ENCODE measurements at places on chromosomes 7 and 10.

DNA sequence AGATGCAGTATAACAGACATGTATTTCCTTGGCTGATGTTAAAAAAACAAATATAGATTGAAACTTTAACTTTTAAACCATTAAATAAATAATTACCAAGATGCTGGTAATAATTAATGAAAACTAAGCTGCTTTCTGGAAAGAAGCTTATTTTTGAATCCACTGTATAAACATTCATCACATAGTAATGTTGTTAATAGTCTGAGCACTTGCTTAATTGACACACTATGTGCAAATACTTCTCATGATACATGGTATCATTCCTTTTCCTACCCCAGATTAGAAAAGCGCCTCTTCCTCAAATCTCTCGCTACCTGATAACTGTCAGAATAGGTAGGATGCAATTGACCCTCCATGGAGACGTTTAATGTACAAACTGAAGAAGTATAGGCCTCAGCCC is 15.0 kb upstream of the COL28A1 start:
- DNase-seq: no peak

- no peak for DNase-seq
Measured at GRCh38 chr7:97732565-97733275, 834 bp downstream of the TAC1 start.

- no peak for DNase-seq
Measured at GRCh38 chr7:45255187-45255586, 97.6 kb downstream of the RAMP3 start.

DNA sequence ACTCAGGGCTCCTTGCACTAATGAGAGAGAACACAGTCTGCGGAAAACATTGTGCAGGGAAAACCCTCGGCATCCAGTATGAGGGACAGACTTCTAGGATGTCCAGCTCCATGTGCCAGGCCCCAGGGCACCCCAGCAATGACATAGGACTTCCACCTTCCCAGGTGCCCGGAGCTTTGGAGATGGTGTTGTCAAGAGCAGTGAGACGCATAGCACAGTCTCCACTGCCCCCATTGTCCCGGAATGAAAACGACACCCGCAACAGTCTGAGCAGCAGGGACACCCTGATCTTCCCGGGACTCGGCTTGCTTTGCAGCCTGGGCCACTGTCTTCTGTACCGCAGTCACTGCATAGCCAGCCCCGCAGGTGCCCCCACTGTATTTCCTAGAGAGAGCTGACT is 339.2 kb upstream of the ADARB2 start:
- DNase-seq: no peak

- DNase-seq: no peak
Measured at GRCh38 chr10:94115725-94116124, 122.0 kb downstream of the PLCE1 start.

- no peak for DNase-seq
Measured at GRCh38 chr10:31768467-31768866, 160.2 kb downstream of the ARHGAP12 start.

GRCh38 chr7:69434398-69434815 is 163.9 kb upstream of the AUTS2 start:
- no peak for DNase-seq

- DNase-seq: no peak
Measured at GRCh38 chr7:13174991-13175390, 487.6 kb downstream of the ARL4A start.

DNA sequence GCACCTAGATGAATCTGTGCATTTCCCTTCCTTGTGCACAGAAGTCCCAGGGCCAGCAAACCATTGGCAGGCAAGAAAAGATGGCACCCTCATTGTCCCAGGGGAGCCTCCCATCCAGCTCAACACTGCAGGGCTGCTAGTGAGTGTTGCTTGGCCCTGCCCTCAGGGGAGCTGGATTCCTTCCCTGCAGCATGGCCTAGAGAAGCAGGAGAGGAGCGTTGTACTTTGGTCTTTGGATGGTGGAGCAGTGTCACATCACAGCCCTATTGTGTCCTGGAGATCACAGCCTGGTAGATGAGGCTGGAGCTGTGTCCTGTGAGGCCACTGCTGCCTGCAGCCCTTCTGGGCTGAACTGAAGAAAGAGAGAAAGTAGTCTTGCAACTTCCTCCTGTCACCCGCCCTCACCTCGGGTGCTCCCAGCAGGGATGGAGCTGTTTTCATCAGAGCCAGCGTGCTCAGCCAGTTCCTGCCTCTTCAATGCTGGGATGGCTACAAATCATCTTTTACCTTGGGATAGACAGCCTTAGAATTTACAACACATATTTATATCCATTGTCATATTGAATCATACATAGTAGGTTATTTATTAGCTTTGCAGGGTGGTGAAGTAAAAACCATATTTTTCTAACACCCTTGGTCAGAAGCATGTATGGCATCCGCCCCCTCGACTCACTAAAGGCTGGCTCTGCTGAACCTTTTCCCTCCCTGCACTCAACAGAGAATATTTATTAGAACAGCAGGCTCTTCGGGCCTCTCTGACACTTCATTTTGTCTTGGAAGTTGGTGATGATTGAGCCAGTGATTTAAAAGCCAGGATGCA is 43.1 kb upstream of the FAM180A start:
- DNase-seq: no peak

GRCh38 chr10:77970869-77971803 is 44.6 kb upstream of the DLG5 start:
- no peak for DNase-seq

- no peak for DNase-seq
Measured at GRCh38 chr7:19899529-19899928, 126.1 kb upstream of the TMEM196 start.

DNA sequence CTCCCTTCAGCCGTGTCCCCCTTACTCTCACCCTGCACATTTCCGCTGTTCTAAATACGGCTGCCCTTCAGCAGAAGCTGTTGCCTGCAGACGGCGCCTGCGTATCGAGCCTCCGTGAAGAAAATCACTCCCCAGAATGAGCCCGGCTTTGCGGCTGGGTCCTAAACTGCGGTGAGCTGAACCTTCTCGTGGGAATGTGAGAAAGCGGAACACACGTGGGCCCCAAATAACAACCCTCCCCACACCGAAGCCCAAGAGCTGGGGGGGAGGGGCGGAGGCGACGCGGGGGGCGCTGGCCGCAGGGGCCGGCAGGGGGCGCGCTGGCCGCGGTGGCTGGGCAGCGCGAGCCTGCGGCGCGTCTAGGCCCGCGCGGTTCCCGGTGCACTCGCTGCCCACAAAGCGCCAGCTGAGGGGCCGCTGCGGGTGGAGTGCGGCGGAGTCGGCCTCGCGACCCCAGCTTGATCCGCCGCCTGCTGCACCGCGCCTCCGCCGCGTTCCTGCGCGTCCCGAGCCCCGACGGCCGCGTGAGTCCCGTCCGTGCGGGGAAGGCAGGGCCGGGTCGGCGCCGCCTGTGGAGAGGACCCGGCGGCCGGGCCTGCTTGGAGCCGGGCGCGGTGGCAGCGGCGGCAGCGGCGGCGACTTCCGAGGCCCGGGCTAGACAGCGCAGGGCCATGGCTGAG is at the start of gene ZNF398:
TSS of gene ZNF398 (plus strand) at position 382 of the 680 bp plus-strand sequence. CDS start at position 672, 290 bp downstream.
- peak; percentile 73 for DNase-seq

DNA sequence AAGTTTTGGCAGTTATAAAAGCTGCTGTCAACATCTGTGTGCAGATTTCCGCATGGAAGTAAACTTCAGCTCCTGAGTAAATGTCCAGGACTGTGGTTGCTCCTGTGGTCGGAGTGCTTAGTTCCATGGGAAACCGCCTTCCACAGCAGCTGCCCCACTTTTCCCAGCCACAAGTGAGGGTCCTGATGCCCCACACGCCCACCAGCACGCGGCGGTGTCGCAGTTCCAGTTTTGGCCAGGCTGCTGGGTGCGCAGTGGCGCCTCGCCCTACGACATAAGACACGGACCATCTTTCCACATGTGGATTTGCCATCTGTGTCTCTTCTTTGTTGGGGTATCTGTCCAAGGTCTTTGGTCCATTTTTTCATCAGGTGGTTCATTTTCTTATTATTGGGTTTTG is 167.1 kb downstream of the DIP2C start:
- no peak for DNase-seq

DNA sequence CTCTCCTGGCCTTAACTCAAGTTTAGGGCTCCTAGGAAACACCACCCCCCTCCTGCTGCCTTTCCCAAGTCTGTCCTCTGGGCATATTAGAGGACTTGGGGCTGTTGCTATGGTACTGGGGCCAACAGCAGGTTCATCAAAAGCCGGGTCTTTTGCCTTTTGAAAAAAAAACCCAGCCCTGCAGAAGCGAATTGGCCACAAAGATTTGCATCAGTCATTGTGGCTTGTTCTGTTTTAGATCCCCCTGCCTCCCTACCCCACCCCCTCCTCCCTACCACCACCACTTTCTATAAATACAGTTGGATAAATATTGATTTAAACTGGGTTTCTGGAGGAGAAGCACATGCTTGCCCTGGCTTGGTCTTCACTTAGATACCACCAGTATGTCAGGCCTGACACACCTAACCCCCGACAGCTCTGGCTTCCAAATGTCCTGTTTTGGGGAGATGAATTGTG is 7.0 kb downstream of the MXI1 start:
- no peak for DNase-seq

DNA sequence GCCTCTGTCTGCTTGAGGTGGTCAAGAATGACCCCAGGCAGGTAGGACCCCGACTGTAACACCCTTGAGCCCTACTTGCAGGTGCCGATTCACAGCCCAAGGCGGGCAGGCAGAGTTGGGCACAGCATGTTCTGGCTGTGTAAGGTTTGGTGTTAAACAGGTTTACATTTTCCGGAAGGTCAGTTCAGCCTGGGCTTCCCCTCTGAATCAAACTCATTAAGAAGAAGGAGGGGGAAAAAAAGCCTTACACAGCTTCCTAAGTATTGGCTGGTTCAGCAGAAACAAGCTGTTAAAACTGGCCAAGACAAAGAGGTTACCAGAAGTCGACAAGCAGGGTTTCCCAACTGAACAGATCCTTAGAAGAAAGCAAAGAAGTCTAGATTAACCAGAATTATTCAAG is 132.7 kb downstream of the PRPF18 start:
- no peak for DNase-seq

GRCh38 chr10:18261063-18261610 is 120.9 kb downstream of the CACNB2 start:
- DNase-seq: no peak

GRCh38 chr10:132489053-132489703 is 48.4 kb upstream of the INPP5A start:
- DNase-seq: no peak

- no peak for DNase-seq
Measured at GRCh38 chr7:25886387-25887240, 265.4 kb upstream of the NFE2L3 start.

- no peak for DNase-seq
Measured at GRCh38 chr10:73590881-73591799, at the start of gene USP54. Gene USP54 (minus strand): TSS chr10:73591342. CDS start chr10:73575658, 15,684 bp downstream.

GRCh38 chr10:47024399-47025252 is 113.4 kb downstream of the PTPN20 start:
- no peak for DNase-seq

DNA sequence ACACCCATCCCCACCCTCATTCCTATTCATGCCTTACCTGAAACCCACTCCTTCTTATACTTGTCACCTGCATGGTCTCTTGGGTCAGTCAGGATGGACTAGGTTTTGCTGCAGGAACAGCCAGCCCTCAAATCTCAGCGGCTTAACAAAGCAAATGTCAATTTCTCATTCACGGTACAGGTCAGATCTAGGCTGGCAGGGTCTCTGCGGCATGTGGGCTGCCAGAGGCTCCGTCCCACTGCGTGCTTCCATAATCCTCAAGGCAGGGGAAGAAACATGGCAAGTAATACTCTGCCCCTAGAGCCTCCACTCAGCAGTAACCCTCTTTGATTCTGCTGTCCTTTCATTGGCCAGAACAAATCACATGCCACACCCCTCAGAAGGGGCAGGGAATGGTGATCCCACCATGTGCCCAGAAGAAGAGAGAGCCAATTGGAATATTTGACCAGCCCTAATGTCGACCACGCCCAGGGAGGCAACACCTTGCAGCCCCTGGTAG is 114.9 kb upstream of the ZMIZ1 start:
- DNase-seq: no peak

DNA sequence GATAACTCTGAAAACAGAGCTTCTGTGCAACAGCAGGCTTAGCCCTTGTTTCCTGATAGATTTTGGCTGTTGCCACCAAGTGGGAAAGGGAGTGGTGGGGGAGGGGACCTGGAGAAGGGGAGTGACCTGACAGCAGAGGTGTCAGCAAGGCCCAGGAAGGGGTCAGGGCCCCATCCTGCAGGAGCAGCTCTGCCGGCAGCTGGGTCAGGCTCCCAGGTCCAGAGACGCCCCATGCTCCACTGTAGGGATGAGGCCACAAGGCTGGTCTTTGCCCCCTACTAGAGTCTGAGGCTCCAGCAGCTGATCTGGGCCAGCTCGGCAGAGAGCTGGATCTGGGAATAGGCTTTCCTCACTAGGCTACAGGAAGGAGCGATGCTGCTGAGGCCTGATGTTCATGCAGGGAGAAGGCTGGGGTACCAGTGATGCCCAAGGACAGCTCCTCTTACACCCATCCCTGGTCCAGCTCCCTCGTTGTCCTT is 44.0 kb upstream of the ZMIZ1 start:
- DNase-seq: no peak

GRCh38 chr10:94066411-94066810 is 72.7 kb downstream of the PLCE1 start:
- DNase-seq: no peak

DNA sequence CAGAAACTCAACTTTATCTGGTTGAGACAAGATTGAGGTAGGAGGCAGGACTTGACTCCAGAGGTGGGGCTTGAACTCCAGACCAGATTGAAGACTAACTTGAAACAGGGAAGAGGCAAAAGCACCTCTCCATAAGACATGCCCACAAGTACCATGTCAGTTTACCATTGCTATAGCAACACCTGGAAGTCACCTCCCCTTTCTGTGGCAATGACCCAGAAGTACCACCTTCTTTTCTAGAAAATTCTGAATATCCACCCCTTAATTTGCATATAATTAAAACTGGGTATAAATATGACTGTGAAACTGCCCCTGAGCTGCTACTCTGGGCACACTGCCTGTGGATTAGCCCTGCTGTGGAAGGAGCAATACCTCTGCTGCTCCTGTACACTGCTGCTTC is 4.9 kb upstream of the TOMM7 start:
- no peak for DNase-seq

DNA sequence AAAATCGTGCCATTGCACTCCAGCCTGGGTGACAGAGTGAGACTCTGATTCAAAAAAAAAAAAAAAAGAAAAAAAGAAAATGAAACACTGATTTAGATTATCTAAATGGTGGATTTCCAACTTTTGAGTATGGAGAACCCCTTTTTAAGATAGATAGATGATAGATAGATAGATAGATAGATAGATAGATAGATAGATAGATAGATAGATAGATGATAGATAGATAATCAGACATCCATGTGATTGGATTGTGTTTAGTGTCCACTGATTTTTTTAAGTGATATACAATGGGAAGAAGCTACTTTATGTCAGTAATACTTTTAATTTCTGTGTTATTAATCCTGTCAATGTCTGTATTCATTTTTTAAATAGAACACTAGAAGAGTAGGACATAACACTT is 6.0 kb downstream of the OIT3 start:
- DNase-seq: no peak
